Breast epithelium (tissue), 4 donors: ENCODE measurements at places on chromosomes 4 and X. TPM values are rescaled to one million over a fixed set of nuclear protein-coding genes. Genes with fewer than 3 reads are reported as not detected.

The ANXA10 gene
- total RNA-seq: not detected

The ART3 gene
- total RNA-seq: not detected

The SLC38A5 gene
- total RNA-seq: 3.8 TPM

The NPY2R gene
- total RNA-seq: 11.4 TPM

The PPA2 gene
- 131 TPM for total RNA-seq

The GPM6B gene
- total RNA-seq: 3.4 TPM

DNA sequence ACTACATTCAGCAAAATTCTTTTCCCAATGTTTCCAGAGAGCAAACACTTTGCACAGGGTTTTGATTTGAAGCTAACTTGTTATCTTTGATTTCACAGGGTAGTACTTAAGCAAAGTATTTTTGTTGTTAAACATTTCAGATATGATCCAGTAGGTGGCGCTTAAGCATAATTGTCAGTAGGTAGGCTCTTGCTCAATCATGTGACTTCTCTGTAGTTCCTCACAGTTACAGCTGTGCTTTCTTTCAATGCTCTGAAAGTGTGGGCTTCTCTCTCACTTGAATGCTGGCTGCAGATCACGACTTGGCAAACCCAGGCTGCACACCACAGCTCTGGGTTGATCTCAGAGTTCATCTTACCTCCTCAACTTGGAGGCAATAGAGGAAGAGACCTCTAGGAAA lies 1016.5 kb downstream of the SH3BGRL start:
- H3K36me3 ChIP-seq: no peaks in the 10 kb centered on the region
- no peak overlapping the region for H3K4me3 ChIP-seq
- H3K4me1 ChIP-seq: no peaks in the 10 kb centered on the region
- H3K27ac ChIP-seq: no peak overlapping the region
- DNase-seq: no peak

DNA sequence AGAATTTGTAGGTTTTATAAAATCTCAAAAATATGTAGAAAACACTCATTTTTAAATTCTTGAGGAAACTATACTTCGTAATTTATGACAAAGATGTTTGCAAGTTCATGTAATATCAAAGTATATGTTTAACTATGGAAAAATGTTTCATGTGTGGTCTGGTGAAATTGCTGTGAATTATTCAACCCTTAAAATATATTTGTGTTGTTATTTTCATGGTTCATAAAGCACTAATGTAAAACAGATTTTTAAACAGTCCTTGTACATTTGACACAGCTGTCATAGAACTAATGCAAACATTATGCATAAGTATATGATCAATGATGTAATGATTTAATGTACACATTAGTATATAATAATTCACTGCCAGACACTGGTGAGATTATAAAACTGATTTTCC lies 83.1 kb upstream of the ARSJ start:
- H3K4me1 ChIP-seq: no peaks in the 10 kb centered on the region
- no peak overlapping the region for H3K4me3 ChIP-seq
- no peaks in the 10 kb centered on the region for H3K36me3 ChIP-seq
- H3K27ac ChIP-seq: no peak overlapping the region

- H3K4me3 ChIP-seq: peak within 1 kb of the TSS; percentile 98
- H3K27ac ChIP-seq: peak within 1 kb of the TSS; percentile 85
- H3K27me3 ChIP-seq: no peaks in the 10 kb centered on the region
- H3K4me1 ChIP-seq: no peaks in the 10 kb centered on the region
Measured at GRCh38 chrX:1452516-1453394, at the start of gene ASMTL. Gene ASMTL, minus strand, starts transcription at chrX:1452909. Its CDS starts 69 bp downstream, at chrX:1452840.

DNA sequence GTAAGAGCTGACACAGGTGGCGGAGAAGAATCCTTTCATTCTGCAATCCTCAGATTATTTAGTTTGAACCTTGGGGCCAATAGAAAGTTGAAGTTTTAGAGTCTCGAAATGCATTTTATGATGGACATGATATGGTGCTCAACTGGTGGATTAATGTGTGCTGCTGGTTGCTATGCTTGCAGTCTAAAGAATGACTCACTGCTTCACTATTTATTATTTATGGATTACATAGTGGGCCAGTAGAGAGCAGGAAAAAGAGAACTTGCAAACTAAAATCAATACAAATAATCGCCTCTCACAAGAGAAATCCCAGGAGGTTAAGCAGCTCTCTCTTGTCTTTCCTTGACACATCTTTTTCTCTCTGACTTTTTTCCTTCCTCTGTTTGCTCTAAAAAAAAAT lies 2326.8 kb upstream of the AGA start:
- DNase-seq: no peak
- H3K27me3 ChIP-seq: no peaks in the 10 kb centered on the region
- H3K4me1 ChIP-seq: no peaks in the 10 kb centered on the region
- H3K27ac ChIP-seq: no peak overlapping the region

- no peaks in the 10 kb centered on the region for H3K4me1 ChIP-seq
- no peak overlapping the region for H3K27ac ChIP-seq
- H3K27me3 ChIP-seq: no peaks in the 10 kb centered on the region
Measured at GRCh38 chr4:26322346-26322745, 1.5 kb downstream of the RBPJ start.
